ENCODE measurements at places on chromosomes 3 and 15.

- no peak for DNase-seq
Observed at GRCh38 chr3:57383406-57383805, 90.9 kb upstream of the ASB14 start.

GRCh38 chr3:16828815-16829214, 55.9 kb upstream of the PLCL2 start:
- peak; percentile 33 for DNase-seq

- DNase-seq = no peak
Observed at GRCh38 chr3:72288955-72289691, 504.2 kb upstream of the PROK2 start.

GRCh38 chr15:36803773-36804172, 224.3 kb downstream of the CDIN1 start:
- no peak for DNase-seq

DNA sequence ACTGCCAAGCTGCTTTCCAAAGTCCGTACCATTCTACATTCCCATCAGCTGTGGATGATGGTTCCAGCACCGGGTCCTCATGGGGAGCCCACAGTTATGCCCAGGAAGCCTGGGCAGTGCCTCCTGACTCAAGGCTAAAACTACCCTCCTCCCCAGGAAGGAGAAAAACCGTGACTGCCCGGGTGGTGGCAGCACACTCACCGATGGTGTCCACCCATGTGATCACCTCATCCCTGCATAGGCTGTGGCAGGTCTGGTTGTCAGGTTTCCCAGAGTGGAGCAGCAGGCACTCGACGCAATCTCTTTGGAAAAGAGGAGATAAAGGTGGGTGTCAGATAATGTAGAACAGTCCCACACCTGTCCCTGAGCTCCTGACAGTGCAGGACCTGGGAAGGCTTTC, 38.6 kb downstream of the UMPS start:
- DNase-seq = no peak
